GM03348 (cell line): ENCODE measurements at places on chromosomes 3 and 15.
A peak's percentile ranks its signal among the peaks of the same experiment; 100 is the strongest.

DNA sequence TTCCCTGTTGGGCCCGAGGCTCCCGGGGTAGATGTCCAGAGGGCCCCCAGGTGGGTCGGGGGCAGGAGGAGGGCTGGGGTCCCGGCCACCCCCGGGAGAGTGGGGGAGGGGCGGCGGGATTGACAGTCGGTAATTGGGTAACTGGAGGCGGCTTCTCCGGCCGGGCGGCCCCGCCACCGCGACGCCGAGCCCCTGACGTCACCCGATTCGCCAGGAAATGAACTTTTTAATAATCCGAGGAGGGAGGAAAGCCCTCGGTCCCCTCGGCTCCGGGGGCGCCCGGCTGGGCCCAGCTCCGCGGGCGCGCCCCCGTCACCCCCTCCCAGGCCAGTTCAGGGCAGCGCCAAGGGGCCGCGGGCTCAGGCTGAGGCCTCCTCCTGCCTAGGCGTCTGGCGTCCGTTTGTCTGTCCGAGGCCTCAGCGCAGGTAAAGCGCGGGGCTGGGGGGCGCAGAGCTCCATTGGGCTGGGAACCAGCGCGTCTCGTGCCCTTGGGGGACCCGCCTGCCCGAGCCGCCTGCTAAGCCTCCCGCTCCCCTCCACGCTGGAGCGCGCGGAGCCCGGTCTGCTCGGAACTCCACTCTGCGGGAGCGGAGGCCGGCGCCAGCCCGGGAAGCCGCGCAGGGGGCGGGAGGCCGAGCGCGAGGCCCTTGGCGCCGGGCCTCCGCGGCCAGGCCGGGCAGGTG is 3.9 kb downstream of the GATA2 start:
- peak; percentile 87 for DNase-seq

- DNase-seq = no peak
These were observed 63.8 kb upstream of the SEC13 start for GRCh38 chr3:10384541-10385360.

- peak; percentile 29 for DNase-seq
These were observed 32.9 kb downstream of the CD200R1L start for GRCh38 chr3:112813723-112814171.

DNA sequence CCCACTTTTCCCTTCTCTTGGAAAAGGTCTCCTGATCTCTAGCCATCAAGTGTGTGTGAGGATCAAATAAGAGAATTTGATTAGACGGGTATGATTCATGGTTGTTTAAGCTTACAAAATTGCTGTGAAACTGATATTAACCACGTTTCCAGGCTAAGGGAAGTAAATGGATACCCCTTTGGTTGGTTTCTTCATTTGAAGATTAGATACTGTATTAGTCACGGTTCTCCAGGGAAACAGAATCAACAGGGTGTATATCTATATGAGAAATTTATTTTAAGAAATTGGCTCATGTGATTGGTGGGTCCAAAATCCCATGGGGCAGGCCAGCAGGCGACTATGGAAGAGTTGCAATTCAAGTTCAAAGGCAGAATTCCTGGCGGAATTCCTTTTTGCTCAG is 112.7 kb upstream of the SELENOK start:
- no peak for DNase-seq

DNA sequence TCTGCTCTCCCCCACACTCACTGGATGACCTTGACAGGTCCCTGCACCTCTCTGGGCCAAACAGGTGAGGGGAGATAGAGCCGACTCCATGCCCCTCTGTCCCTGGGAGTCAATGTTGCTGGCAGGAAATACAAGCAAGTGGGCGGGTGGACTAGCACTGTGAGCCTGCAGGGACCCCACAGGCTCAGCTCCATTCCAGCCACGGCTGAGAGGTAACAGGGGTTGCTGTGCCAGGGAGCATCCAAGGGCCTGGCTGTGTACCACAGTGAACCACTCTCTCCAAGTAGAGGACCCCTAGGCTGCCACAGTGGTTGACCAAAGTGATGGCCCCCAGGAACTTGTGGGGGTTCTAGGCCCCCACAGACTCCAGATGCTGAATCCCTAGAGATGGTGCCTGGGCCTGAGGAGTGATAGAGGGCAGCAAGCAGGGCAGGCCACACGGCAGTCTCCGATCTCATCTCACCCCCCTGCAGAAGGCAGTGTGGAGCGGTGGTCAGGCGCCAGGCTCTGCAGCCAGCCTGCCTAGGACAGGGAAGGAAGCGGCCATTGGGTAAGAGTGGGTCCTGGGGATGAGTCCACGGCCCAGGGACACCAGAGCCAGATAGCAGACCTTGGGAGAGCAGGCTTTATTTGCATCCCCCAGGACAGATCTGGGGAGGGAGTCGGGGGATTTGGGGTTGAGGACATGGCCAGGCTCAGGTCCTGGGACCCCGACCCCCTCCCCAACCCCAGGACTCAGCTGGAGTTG is 3.2 kb downstream of the TNNC1 start:
- no peak for DNase-seq

- DNase-seq = no peak
These were observed 4.4 kb downstream of the CMTM6 start for GRCh38 chr3:32498252-32498651.

DNA sequence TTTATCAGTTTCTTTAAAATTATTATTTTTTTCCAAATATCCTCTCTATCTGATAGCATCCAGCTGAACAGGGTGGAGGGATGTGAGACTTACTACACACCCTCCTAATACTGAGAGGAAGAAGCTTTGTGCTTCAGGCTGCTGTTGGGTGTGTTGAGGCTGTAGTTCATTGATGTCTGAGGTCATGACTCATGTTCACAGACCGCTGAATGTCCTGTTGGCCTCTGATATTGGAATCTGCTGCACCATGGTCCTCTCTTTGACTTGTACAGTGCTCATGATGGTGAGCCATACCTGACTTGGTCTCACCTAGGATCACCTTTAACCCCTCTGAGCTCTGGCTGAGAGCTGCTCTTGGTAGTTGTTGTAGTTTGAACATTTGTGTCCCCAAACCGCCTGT is 302.9 kb downstream of the SATB1 start:
- DNase-seq = no peak

GRCh38 chr3:158097593-158098308 is 8.5 kb downstream of the SHOX2 start:
- DNase-seq = no peak

GRCh38 chr3:87311309-87311708 is 34.9 kb upstream of the POU1F1 start:
- no peak for DNase-seq

- DNase-seq = no peak
These were observed 5.5 kb upstream of the KY start for GRCh38 chr3:134656211-134656800.

- DNase-seq = no peak
These were observed 1.8 kb downstream of the ARL8B start for GRCh38 chr3:5123937-5124336.

- DNase-seq = no peak
These were observed 22.8 kb downstream of the GAP43 start for GRCh38 chr3:115646027-115646690.

- DNase-seq = peak; percentile 53
These were observed 293.1 kb upstream of the CHRM5 start for GRCh38 chr15:33675246-33675645.

- no peak for DNase-seq
These were observed 30.4 kb upstream of the OR5K1 start for GRCh38 chr3:98432575-98432974.

DNA sequence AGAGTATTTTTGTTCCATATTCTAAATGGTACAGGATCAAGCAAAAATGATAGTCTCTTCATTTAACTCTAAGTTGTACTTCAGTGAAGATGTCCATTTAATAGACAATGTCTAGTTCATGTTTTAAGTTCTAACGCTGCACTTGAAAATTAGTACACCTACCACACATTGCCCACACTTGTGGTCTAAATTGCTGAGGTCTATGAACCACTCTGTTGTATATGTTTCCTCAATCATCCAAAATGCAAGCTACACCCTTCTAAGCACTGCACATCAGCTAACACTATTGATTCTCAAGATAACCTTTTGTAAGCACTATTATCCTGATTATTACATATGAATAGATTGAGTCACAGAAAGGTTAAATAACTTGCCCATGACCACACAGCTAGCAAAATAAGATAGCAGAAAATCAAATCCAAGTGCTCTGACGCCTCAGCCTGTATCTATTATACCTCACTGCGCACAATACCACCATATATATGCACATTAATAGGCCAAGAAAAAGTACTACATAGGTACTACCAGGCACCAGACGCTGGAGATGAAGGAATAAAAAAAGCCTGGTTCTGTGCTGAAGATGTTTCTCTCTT is 6.4 kb downstream of the GOLIM4 start:
- DNase-seq = no peak

GRCh38 chr15:69359722-69360121 is 54.4 kb upstream of the KIF23 start:
- DNase-seq = no peak

DNA sequence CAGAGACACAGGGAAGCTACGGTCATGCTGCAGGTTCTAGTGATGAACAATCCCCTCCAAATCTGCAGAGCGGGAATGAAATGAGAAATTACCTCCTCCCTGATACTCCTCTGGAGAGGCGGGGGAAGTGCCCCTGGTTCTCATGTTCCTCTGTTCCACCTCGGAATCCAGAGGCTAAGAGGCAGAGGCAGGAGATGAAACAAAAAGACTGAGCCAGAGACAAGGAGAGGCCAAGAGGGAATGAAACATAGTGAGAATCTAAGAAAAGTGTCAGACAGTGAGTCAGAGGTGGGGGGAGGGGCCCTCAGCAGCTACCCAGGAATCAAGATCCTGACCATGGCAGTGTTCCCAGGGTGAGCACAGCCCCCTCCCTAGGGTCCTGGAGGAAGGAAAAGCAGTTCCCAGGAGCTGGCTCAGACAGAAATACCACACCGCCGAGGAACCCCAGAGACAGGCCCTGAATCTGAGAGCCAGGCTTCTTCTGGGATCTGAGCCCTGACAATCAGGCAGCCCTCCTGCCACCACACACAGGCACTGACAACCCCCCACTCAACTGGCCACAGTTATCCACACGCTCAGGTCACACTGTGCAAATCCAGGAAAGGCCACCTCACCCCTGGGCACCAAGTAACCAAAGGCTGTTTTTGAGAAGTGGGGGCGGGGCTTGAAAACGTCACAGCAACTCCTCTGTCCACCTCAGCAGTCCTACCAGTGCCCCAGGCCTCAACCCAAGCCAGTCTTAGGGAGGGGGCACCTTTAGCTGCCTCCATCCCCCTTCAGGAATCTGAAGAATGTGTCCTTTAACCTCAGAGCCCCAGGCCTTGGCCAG is 2.4 kb downstream of the CSRNP1 start:
- DNase-seq = peak; percentile 92

- DNase-seq = no peak
These were observed 42.9 kb downstream of the IDH2 start for GRCh38 chr15:90059208-90059985.

- no peak for DNase-seq
These were observed 11.6 kb downstream of the THBS1 start for GRCh38 chr15:39592500-39592899.

GRCh38 chr15:74184582-74185091 is 11.1 kb downstream of the ISLR start:
- no peak for DNase-seq

DNA sequence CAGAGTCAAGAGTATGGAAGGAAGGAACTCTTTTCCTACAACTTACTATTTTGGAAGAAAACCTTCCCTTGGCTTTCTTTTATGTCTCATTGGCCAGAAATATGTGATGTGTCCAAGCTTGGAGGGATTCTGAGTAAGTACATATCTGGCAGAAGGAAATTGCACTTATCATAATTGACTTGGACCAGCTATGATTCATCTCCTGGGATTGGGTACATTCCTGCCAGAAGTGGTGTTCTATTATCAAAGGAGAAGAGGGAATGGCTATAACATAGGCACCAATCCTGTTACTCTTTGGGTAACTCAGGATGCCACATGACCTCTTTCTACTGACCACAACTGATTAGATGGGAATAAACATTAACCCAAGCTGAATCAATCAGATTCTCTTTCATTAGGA is 13.5 kb upstream of the DAZL start:
- DNase-seq = peak; percentile 46

DNA sequence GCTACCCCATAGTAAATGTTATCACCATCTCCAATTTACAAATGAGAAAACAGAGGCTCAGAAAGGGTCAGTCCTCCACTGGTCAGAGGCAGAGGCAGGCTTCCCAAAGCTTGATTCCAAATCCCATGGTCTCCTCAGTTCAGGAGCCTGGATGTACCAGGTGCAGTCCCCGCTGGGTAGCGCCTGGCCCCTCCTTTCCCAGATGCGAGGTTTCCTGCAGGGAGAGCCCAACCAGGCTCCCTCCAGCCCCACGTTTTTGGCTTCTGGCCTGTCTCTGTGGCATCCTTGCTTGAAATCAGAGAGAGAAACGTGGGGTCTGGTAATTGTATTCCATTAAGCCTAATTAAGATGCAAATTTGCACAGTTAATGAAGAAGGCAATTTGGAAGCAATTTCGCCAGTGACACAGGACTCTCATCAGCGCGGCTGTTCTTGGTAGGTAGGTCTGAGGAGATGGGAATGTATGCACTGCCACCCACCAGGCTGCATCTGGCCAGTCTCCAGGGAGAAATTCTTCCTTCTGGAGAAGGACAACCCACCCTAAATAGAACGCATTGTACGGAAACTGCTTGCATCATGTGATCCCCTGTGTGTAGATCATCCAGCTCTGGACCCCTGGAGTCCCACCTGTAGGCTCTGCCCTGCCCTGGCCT is 50.5 kb downstream of the HRH1 start:
- DNase-seq = no peak

DNA sequence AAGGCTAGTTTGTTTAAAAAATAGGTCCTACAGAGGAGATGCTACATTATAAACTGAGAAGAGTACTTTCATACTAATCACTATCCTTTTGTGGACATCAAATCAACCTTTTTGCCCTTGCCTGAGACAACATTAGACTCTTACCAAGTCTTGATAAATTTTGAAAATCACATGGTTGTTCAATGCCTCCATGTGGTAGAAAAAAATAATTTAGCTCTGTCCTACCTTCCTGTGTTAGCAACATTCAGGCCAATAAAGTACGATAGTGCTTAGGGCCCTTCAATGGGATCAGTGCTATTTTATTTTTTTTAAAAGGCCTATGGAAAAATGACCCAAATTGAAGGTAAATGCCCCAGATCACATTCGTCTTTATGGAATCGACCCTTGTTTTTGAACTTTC is 5.0 kb upstream of the UBE2E1 start:
- peak; percentile 30 for DNase-seq
